ENCODE measurements at places on chromosomes 16 and 17.

DNA sequence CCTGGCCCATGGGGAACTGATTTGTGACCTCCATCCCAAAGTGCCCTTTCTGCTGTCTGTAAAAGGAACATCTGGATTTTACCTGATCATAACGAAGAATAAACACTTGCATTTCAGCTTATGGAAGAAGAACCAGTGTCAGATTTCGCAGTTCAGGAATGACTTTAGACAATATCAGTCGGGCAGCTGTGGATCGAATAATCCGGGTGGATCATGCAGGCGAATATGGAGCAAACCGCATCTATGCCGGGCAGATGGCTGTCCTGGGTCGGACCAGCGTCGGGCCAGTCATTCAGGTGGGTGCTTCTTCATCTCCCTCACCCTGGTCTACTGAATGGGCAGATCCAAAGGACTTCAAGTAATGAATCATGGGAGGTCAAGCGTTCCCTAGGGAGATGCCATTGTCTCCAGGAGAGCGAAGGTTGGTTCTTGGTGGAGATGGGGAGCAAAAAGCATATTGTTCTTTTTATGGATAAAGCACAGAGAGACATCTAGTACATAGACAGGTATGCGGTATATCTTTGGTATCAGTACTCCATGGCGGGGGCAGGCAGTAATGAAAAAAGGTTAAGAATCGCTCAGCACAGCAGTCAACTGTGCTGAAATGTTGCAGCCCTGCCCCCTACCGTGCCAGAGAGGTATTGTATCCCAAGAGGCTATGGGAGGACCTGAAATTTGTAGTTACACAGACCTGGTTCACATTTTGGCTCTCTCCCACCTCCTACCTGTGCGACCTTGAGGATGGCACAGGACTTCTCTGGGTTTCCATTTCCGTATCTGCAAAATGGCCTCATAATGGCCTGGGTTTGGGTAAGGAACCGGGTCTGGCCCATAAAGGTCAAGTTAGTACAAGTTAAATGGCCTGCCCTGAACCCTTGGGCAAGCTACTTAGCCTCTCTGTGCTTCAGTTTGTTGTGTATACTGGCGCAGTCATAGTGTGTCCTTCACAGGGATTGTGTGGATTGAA lies 4.7 kb downstream of the COQ7 start:
- no peak for DNase-seq

DNA sequence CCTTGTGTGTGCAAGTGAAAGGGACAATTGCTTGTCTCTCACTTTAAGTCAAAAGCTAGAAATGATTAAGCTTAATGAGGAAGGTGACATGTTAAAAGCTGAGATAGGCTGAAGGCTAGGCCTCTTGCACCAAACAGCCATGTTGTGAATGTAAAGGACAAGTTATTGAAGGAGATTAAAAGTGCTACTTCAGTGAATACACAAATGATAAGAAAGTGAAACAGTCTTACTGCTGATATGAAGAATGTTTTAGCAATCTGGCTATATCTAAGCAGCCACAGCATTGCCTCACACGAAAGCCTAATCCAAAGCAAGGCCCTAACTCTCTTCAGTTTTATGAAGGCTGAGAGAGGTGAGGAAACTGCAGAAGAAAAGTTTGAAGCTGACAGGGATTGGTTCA lies 71.0 kb downstream of the CDRT15 start:
- DNase-seq = no peak

DNA sequence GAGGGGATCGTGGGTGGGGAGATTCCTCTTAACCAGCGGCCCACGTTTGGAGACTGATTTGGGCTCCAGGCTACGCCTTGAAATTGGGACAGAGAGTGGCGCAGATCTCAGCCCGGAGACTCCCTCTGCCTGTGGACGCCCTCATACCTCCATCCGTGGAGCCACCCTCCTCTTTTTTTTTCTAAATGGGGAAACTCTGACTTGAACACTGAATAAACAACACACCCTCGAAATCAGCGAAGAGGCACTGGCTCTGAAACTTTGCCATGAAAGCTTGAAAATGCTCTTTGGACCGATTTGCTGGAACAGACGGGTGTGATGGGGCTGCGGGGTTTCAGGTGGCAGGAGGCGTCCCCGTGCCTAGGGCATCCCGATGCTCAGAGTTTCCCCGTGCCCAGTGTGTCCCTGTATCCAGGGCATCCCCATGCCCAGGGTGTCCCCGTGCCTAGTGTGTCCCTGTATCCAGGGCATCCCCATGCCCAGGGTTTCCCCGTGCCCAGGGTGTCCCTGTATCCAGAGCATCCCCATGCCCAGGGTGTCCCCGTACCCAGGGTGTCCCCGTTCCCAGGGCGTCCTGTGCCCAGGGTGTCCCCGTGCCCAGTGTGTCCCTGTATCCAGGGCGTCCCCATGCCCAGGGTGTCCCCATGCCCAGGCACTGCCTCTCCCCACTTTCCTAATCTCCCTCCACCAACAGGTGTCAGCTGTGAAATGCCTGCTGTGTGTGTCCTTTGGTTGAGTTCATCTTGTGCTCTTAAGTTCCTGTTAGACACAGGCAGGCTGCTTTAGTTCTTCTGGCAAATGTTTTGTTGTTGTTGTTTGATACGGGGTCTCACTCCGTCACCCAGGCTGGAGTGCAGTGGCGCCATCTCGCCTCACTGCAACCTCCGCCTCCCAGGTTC lies 187.0 kb downstream of the SEC14L1 start:
- peak; percentile 52 for DNase-seq

DNA sequence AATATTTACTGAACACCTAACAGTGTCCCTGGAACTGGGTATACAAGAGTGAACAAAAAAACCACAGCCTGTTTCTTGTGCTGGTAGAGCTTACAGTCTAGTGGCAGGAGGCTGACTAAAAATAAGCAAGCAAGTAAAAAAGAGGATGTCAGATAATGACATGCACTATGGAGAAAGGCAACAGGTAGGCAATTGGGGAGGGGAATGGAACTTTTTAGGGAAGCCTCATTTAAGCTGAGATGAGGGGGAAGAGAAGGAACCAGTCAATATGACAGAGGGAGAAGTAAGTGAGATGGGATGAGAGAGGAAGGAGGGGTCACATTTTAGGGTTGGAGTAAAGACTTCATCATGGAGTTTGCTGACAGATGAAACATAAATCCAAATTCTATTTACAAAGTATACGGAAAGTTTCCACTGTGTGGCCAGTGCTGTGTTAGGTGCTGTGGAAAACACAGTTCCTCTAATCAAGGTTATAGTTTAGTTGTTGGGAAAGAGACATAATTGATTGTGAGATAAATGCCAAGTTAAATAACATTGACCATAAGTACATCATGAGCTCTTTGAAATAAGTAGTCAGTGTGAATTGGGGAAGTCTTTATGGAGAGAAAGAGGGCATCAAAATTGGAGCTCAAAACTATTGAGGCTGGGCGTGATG lies 251.4 kb downstream of the FTO start:
- no peak for DNase-seq

GRCh38 chr16:68752602-68753001 lies 15.5 kb downstream of the CDH1 start:
- no peak for DNase-seq
